ENCODE measurements at places on chromosomes 16 and 17. TPM values are rescaled to one million over a fixed set of nuclear protein-coding genes. Genes with fewer than 3 reads are reported as not detected.

Gene TLCD2
- 1.1 TPM for total RNA-seq

Gene SPATA22
- total RNA-seq = not detected

Gene PRR29
- 0.28 TPM for total RNA-seq

Gene ZNF423
- total RNA-seq = 1.5 TPM

Gene HEATR9
- total RNA-seq = not detected

Gene CRISPLD2
- 0.18 TPM for total RNA-seq

Gene CCR7
- total RNA-seq = 0.09 TPM

Gene C17orf107
- total RNA-seq = 1.6 TPM

Gene EFCAB5
- 0.28 TPM for total RNA-seq

Gene CLEC18A
- 1.0 TPM for total RNA-seq

Gene RNF112
- not detected for total RNA-seq
